ENCODE measurements at places on chromosomes 13 and 19. TPM values are rescaled to one million over a fixed set of nuclear protein-coding genes. Genes with fewer than 3 reads are reported as not detected.

Gene GSX1
- not detected for total RNA-seq

Gene ASPDH
- total RNA-seq: not detected

Gene LILRA1
- total RNA-seq: not detected

Gene VRK3
- 22.9 TPM for total RNA-seq

Gene FCER2
- not detected for total RNA-seq

Measured in smooth muscle cell of the umbilical artery (primary cell).